A549 treated with Mapracorat at 1 μM for 4 hours (cell line): ENCODE measurements at places on chromosomes 11 and 22. TPM values are rescaled to one million over a fixed set of nuclear protein-coding genes. Genes with fewer than 3 reads are reported as not detected.

Gene KLHDC7B
- total RNA-seq = 0.03 TPM in 2 of 5 replicates, not detected in the others

Gene ABCG4
- 0.16 to 0.50 TPM (median 0.34 TPM) in 5 replicates for total RNA-seq

Gene FAM180B
- not detected in 5 replicates for total RNA-seq

Gene SCGB1C1
- not detected in 5 replicates for total RNA-seq

Gene ROM1
- total RNA-seq = 3.5 to 4.8 TPM (median 4.3 TPM) in 5 replicates
